ENCODE measurements at places on chromosomes 5 and 9.

DNA sequence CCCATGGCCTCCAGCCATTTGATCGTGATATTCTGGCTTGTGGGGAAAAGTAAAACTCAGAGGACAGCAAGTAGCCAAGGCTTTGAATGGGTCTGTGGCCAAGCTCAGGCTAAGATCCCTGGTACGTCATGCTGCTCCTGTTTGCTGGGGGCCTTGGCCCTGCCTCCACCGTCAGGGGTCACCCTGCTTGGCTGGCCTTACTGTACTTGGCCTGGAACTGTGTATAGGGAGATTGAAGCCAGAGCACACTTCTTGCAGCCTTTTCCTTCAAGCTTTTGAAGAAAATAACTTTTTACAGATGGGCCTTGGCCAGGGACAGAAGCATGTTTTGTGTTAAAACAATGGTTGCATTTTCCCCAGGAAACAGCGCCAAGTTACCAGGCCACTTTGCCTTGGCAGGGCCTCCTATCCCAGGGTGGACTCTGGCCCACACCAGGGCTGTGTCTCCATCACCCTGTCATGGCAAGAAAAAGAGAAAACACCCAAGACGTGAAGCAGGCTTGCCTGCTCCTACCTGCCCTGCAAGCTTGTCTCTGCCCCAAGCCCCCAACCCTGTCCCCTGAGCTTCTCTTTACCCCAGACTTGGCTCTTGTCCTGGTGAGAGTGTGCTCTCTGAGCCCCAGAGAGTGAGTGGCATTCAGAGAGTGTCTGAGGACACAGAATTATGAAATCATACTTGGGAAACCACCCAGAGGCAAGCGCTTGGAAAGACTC lies 286.9 kb downstream of the GADD45G start:
- DNase-seq: peak; percentile 51

DNA sequence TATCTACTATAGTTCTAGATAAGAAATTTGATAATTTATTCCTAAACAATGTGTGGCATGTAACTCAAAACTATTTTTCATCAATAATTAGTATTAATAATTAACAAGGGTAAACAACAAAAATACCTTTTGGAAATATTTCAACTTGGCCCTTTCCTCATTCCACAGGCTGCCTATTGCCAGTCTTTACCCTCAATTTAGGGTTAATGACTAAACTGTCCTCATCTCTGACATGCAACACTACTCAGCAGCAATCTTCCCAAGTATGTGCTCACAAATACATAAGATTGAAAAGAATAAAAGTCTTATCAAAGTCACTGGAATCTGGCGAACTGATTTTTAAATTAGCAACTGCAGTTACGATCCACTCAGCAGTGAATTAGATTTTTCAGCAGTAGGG lies 153.6 kb downstream of the GLIS3 start:
- no peak for DNase-seq

GRCh38 chr9:125529589-125530515 lies 177.2 kb downstream of the MAPKAP1 start:
- DNase-seq: no peak

GRCh38 chr5:83516377-83516776 lies 44.8 kb downstream of the VCAN start:
- DNase-seq: no peak

DNA sequence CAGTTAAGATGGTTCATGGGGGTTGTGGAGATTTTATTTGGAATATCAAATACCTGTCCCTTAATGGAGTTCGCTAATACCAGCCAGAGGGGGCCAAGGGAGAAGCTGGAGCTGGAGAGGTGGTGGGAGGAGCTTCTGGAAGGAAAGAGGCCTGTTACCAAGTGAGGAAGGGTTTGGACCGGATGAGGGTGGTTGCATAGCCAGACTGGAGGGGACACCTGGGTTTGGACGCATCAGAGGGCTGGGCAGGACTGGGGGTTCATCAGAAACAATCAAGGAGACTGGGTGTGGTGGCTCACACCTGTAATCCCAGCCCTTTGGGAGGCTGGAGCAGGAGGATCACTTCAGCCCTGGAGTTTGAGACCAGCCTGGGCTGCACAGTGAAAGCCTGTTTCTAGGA lies 111.8 kb upstream of the IER5L start:
- DNase-seq: no peak

- no peak for DNase-seq
Observed at GRCh38 chr9:133785753-133786370, 47.7 kb upstream of the SARDH start.

DNA sequence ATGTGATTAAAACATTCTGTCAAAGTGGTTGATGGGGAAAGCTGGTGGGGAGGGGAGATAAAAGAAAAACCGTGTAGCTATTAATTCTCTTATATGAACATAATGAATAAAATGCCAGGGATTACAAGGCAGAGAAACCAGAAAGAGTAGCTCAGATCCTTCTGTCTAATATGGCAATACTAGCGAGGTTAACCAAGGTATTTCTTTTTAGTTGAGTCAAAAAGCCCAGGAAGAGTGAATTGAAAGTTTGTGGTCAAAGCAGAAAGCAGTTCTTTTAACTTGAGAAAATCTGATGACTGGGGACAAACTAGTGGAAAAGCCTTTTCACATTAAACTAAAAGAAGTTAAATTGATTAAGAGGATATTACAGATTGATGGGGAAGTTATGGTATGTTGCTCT lies 76.0 kb downstream of the ERBIN start:
- DNase-seq: no peak

DNA sequence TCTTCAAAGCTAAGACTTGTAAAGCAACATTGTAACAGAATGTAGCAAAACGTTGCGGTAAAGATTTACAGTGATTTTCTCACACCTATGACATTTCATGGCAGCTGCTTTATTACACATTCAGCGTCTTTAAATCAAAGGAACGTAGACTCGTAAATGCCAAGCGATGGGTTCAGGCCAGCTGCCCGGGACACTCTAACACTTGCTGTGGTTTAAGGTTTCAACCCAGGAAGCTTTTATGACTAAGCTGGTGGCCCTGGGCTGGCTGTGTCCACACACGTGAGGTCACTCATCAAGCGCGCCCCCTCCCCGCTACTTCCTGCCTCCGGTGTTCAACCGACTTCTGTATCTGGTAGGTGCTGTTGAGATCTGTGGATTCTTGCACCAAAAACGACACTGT lies 2.5 kb downstream of the SLC6A18 start:
- no peak for DNase-seq

DNA sequence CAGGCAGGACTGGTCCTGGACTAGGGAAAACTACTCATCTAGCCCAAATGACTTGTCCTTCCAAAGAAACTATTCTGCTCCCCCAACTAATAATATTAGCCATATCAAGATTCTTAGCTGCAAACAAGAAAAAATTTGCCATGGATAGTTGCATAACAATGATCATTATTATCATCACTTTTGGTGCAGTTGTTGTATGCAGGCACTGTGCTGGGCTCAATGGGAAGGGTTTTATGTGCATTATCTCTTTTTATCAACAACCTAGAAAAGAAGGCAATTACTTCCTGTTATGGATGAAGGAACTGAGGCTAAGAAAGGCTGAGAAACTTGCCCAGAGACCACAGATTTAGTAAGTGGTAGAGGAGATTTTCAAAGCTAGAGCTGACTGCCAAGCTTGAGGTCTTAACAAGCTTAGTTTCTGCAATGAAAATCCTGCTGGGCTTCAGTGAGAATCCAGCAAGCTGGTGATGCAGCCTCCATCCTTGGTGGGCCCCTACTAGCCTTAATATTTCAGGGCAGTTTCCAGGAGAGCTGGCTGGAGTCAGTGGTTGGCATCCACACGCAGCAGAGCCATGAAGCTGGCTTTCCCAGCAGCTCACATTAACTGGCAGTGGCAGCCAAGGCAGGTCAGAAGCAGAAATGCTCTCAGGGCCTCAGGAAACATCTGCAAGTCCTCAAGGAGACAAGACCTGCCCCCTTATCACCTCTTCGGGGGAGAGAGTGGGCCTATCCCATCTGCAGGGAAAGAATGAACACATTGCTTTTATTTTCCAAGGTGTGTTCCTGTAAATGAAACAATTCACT lies 20.5 kb upstream of the MEGF9 start:
- DNase-seq: peak; percentile 30

- no peak for DNase-seq
Observed at GRCh38 chr5:171989276-171989675, 17.2 kb downstream of the FBXW11 start.

- no peak for DNase-seq
Observed at GRCh38 chr9:121893786-121894185, 199.3 kb downstream of the TTLL11 start.

DNA sequence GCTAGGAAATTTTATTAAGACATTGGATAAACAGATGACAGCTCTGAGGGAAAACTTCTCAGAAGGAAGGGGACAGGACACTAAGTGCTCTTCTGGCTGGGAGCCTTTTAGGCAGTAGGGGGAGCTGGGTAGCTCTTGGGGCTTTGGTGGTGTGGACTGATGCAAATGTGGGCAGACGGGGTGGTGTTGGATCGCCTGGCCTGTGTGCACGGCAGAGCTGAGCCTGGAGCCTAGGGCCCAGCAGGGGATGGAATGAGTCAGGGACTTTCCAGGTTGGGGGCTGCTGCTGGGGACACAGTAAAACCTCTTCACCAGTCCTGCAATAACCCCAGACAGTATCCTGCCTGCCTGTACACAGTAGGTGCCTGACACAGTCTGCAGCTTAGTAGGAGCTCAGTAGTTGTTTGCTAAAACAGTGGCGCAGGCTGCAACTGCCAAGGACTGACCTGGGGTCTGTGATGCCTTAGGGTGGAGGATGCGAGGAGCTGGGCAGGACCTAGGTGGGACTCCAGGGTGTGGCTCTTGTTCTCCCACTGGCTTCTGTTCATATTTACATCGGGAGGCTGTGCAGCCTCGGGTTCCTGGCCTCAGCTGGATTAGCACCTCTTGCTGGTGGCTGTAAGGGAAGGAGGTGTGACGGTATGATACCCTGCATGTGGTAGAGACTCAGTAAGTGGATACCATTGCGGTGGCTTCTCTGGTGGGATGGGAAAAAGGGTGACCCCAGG lies 83.8 kb downstream of the DAB2IP start:
- no peak for DNase-seq

DNA sequence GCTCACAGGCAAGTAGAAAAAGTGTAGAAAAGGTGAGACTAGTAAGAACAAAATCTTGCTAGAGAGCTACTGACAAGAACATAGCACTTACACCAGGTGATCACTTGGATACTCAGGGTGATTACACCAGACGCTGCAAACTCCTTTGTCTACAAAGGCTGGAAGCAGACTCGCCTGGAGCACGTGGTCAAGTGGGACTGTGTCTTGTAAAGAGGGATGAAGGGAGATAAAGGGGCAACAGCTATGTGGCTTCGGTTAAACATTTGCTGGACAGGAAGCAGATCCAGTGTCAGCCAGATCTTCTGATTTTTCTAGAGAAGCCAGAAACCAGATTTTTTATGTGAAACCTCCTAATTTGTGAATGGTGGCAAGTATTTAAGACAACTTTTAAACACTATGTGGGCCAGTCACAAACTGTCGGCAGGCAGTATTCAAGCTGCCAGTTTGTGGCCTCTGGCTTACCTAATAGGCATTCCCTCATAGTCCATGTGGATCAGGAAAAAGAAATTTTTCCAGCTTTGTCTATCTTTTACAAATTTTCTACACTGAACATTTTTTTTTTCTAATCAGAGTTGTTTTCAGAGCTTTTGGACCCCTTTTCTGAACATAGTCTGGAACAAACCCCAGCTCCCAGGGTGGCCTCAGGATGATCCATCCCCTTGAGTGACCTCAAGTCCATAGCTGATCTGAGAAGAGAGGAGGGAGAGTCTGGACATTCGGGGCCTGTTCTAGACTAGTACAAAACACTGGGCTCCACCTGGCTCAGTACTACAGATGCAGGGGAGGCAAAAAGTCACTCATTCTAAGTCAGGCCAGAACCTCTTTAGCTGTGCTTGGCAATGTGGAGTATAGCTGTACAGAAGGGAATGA lies 262.9 kb downstream of the ARRDC3 start:
- no peak for DNase-seq

- no peak for DNase-seq
Observed at GRCh38 chr9:131274674-131275331, 1.5 kb downstream of the FAM78A start.

- no peak for DNase-seq
Observed at GRCh38 chr9:135570456-135570855, 8.9 kb downstream of the PAEP start.

- no peak for DNase-seq
Observed at GRCh38 chr5:112965733-112966306, 10.8 kb upstream of the DCP2 start.

- DNase-seq: no peak
Observed at GRCh38 chr5:126811515-126812198, 34.7 kb downstream of the LMNB1 start.

GRCh38 chr5:168784454-168784853 lies 205.3 kb upstream of the PANK3 start:
- DNase-seq: no peak

DNA sequence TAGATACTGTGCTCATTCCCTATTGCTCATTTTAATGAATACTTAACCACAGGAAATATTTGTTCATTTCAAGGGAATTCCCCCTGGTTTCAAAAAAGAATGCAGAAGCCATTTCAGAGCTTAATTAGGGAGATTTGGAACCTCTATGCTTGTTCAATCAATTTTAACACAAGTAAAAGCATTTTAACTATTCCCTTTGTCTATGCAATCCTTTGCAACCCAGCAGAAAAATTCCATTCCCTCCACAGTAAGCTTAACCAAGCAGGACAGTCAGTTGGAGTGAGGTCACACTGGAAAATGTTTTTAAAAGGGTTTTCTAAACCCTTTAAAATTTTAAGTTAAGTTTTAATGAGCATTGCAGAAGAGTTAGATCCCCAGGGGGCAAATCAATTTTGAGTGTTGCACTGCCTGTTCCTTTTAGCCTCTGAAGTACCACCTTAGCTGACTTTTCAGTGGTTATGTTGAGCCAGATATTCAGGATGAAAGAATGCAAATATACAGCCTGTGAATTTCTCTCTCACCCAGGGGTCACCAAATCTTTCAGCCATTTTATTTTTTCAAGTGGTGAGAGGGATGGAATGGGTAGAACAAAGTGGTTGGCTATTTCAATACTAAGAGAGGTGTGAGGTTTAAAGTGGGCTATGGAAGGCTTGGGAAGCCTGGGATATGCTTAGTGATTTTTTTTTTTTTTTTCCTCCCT lies 356.2 kb upstream of the NUDT12 start:
- no peak for DNase-seq

DNA sequence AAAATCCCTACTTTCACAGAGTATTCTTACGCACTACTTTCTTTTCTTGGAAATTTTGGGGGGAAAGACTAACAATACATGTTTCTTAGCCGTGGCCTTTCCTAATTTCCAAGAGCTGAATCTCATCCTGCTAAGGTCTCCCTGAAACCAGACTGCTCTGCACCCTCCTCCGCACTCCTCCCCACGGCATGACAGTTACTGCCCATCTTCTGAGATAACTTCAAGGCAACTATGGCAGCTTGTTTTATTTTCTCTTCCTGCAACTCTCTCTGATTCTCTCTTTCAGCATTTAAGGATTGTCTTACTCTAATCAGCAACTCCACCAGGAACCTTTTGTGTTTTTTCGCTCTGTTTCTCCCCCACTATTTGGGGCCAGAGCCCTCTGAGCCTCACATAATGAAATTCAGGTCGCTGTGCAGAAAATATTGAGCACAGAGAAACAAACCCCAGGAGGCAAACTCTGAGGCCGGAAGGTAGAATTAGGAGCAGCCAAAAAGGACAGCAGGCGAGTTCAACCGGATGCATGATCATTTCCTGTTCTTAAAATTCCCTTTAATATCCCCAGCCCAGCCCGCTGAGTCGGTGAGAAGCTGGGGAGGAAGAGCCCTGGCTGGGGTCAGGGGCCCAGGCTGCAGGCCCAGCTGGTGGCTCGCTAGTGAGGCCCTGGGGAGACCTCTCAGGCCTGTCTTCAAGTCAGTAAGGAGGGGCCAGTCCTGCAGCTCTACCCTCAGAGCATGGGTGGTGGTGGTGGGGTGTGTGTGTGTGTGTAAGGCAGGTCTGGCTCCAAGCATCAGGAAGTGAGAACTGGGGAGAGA lies 213.6 kb upstream of the S1PR3 start:
- DNase-seq: peak; percentile 32

GRCh38 chr5:126419102-126419501 lies 4.1 kb upstream of the GRAMD2B start:
- no peak for DNase-seq

All from Ammon's horn (tissue), 1 donor.